Eye (tissue), 1 donor: ENCODE measurements at places on chromosomes 4 and X.
A peak's percentile ranks its signal among the peaks of the same experiment; 100 is the strongest.

DNA sequence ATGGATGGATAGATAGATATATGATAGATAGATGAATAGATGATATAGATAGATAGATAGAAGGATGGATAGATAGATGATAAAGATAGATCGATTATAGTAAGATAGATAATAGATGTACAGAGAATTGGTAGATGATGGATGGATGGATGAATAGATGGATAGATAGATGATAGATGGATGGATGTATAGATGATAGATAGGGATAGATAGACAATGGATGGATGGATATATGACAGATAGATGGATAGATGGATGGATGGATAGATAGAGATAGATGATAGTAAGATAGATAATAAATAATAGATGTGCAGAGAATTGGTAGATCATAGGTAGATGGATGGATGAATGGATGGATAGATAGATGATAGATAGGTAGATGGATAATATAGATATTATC lies 12.2 kb downstream of the GYG2 start:
- no peak for DNase-seq

- DNase-seq: no peak
Observed at GRCh38 chrX:22985958-22986357, 13.8 kb upstream of the DDX53 start.

DNA sequence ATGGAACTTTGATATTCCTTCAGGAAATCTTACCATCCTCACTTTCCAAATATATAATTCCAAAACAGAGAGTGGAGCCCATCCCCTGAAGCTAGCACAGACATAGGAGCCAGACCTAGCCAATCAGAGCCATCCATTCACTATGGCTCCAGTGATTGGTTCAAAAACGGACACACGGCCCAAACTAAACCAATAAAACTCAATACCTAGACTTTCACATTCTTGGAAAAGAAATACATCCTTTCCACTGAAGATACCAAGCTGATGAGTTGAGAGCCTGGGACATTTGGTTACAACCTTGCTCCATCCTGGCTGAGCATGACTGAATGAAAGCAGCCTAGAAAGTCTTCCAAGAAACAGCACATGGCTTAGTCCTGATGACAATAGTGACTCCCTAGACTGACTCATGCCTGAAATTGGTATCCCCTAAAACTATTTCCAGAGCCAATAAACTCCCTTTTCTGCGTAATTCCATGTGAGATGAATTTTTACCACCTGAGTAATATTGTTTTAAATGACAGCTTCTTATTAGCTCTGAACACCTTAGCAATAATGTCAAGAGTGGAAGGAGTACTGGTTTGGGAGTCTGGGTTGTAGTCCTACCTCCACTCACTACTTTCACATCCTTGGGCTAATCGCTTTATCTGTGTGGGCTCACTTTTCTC lies 189.6 kb upstream of the LNX1 start:
- DNase-seq: no peak

GRCh38 chr4:33160126-33160525 lies 2440.0 kb downstream of the PCDH7 start:
- peak; percentile 8 for DNase-seq

- no peak for DNase-seq
Observed at GRCh38 chr4:41375561-41375960, 118.8 kb downstream of the UCHL1 start.

DNA sequence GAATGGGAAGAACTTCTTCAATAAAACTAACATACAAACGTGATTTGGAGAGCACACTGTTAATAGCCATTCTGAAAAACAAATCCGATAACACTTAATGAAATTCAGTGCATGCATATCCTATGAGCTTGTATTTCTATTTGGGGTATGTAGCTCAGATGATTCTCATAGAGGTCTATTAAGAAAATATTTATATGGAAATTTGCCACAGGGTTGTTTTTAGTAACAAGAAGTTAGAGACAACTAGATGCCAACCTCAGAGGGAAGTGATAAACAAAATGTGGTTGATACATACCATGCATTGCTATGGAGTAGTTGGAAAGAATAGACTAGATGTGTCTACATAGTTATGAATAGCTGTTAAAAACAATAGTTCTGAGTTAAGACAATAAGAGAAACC lies 395.8 kb upstream of the MAGEB18 start:
- DNase-seq: no peak
